Nucleus accumbens (tissue), 56 donors: ENCODE measurements at places on chromosomes 6 and 20.

- DNase-seq = no peak
Observed at GRCh38 chr6:141351721-141352120, 781.0 kb upstream of the GJE1 start.

DNA sequence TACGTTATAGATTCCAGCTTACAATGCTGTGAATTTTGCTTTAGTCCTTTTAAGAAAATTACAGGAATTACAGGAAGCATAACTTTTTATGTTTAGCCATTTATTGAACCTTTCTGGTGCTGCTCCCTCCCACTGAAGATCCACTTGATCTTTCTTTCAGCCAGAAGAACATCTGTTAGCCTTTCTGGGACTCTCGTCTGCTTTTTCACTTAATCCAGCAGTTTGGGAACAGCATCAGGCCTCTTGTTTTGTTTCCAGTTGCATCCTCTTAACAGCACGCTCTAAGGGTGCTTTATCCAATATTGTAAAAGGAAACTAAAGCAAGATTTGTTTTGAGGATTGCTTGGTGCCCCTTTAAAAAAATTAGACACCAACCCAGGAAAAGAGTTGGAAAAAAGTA lies 10.3 kb upstream of the CYP24A1 start:
- no peak for DNase-seq

DNA sequence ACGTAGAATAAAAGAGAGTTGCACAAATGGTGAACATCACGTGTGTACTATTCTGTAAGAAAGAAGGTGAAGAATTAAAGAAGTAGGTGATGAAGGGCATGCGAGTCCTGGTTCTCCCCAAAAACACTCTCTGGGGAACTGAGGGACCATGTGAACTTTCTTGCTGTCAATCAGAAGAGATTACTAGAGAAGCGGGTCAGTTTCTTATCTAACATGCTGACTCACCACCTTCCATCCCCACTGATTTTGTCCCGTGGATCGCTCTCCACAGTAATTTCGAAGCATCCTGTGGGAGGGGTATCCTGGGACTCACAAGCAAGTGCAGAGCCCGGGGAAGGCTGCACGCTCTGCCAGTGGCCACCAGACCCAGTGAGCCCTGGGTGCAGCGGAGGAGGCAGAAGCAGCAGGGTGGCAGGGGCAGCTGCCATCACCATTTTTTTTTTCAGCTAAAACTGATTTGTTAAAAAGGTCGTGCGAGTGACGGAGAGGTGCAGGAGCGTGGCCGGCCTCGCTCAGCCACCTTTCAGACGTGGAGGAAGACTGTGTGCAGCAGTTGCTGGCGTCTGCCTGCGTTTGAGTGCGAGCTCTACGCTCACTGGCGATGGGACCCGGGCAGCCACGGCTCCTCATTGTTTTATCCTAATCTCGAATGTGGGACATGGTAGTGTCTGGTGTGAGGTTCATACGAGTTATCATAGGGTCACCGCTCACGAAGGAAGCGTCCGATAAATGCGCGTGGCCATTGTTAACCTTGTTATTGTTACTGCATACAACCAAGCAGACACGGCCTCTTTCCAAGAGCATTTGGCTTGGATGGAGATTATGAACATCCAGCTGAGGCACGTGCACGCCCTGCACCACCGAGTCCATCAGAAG lies 28.0 kb upstream of the SLCO4A1 start:
- no peak for DNase-seq

DNA sequence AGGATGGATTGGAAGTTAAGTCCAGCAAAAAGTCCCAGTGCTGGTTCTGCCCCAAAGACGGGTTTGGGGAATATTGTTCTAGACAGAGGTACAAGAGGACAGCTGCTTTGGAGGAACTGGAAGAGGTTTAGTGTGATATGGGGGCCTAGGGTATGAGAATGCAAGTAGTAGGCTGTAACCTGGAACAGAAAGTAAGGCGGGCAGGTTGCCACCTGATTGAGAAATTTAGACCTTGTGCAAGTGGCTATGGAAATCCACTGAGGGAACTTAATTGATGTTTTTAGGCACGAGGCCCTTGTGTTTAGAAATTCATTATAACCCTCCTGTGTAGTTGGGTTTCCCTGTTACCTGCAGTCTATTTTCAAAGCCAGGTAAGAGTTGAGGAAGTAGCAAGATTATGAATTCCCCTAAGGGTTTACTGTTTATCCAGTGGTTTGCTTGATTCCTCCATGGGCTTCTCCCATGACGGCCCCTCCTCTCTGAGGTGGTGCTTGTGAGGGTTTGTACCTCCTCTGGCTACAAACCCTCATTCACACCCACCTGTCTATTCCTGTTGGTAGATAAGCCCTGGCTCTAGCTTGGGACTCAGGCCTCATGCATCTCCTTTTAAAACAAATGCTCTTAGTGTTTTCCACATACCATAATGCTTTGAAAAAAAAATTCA lies 42.0 kb upstream of the BCAS1 start:
- DNase-seq = no peak

DNA sequence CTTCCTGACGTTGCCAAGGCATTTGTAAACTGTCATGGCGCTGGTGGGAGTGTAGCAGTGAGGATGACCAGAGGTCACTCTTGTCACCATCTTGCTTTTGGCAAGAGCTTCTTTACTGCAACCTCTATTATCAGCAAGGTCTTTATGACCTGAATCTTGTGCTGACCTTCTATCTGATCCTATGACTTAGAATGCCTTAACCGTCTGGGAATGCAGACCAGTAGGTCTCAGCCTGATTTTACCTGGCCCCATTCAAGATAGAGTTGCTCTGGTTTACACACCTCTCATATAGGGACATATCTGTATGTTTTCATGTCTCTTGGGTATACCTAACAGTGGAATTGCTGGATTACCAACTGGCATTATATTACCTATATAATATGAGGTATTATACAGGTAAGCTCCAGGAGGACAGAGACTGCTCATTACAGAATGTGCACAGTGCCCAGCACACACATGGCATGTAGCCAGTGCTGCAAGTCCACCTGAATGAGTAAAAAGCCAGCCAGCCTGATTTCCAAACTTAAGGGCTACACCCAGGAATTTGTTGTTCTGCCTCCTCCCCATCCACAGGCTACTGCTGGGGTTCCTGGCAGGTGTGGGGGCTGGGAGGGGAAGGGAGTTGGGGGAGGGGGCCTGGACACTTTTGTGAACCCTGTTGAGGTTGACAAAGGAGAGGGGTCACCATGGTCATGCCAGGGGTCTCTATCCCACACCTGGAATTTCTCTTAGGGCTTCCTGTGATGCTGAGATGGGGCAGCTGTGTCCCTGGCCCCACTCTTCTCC lies 35.2 kb upstream of the BLCAP start:
- no peak for DNase-seq

DNA sequence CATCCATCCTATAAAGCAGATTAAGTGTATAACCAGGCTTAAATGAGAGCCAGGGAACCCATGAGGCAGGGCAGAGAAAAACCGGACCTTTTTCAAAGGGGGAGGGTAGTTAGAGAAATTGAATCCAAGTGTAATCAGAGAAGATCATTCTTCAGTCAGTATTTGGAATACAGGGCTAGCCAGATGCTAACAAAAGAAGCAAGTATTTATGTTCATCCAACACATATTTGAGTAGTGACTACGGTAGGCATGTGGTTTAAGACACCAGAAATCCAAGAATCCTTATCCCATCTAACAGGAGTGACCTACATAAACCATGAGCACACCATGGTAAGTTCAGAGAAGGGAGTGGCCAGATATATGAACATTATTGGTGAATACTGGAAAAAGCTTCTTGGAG lies 46.8 kb upstream of the FAM83C start:
- DNase-seq = no peak

- no peak for DNase-seq
Observed at GRCh38 chr20:44698351-44698750, 16.8 kb upstream of the CCN5 start.

GRCh38 chr6:82494367-82494766 lies 130.8 kb downstream of the TPBG start:
- no peak for DNase-seq

DNA sequence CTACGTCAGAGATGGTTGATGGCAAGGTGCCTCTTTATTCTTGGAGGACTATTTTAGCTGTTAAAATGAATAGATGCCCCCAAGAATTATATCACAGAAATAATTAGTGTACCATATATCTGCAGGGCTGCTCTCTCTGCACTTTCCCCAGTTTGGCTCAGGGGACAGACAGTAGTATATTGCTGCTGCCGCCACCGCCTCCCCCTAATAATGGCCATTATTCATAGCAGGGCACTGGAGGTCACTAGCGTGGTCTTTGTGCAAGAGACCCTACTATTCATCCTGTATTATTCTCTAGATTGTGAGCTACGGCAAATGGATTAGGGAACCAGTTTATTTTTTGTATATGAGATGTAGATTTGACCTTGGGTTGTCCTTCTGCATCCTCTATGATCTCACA lies 11.0 kb downstream of the HDGFL1 start:
- DNase-seq = no peak

GRCh38 chr6:86789779-86790411 lies 147.4 kb upstream of the HTR1E start:
- DNase-seq = no peak

DNA sequence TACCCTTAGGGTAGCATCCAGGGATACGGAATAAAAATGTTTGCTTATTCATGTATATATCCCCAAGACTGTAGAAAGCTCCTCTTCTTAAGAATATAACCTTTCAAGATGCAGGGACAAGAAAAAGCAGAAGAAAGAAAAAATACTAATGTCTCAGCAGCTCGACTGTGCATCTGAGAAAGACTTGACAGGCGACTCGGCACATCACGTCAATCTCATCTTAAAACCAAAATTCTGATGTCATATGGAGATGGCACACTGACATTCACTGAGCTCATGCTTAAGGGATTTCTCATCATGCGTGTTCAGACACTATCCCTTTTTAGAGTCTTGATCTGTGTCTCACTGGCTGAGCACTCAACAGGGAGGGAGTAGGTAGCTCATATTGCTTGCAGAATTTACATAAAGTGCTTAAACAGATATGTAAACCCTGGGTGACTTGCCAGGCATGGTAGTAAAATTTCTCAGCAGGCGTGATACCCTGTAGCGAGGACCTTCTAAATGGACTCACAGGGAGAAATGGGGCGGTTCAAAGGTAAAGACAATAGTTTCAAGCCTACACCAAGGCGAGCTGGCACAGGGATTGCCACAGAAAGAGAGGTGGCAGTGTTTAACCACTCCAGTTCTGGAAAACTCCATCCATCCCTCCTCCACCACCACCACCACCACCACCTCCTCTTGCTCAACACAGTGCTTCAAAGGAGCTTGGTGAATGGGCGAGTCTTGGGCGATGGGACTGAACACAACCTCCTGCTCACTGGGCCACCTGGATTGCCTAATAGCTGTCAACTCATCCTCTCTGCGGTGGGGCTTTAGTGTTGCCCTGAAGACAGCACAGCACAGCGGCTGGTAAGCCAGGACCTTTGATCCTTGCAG lies 330.5 kb downstream of the TFAP2A start:
- no peak for DNase-seq

DNA sequence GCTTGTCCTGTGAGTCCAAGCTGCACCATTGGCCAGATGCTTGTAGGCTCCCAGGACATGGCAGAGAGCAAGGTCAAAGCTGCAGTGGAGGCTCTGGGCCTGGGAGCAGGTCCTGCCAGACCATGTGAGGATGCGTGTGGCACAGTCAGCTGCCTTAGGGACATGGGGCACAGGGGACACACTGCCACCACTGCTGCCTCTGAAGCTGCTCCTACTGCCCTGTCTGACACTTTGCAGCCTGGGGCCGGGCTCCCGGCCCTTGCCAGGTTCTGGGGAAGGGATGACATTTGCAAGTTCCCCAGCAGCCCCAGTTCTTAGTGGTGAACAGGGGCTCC lies 13.2 kb upstream of the FUT9 start:
- no peak for DNase-seq

GRCh38 chr6:13702809-13703302 lies 8.8 kb downstream of the RANBP9 start:
- no peak for DNase-seq

- no peak for DNase-seq
Observed at GRCh38 chr6:35080821-35081425, 60.2 kb downstream of the TCP11 start.

- DNase-seq = no peak
Observed at GRCh38 chr20:46255440-46256104, 52.7 kb downstream of the CDH22 start.

GRCh38 chr6:89553431-89553830 lies 85.1 kb downstream of the LYRM2 start:
- DNase-seq = no peak

DNA sequence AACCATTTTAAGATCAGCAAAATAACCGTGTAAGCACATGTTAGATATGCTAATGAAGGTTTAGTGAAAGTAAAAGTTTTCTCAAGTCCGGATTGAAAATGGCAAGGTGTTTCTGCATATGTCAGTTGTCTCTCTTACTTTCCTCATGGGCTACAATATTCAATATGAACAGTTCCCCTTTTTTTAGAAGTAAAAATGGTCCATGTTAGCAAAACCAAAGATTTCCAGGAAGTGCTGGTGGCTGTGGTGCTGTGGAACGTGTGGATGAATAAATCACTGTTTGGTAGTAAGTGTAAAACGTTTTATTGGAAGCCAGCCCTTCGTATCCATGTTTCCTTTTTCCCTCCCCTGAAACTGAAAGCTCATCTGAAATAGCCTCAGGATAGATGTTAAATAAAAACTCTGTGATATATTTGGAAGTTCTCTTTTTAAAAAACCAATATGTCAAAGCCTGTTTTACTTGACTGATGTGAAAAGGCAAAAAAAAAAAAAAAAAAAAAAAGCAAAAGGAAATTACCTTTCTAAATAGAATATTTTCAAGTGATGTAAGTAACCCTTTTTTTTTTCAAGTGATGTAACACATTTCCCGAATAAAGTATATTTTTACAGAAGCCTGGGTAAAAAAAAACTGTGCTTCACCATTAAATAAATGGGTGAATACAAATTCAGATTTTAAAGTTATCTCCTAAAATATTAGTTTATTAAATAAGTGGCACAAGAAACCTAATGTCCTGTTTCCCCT lies 41.9 kb downstream of the PLEKHG1 start:
- DNase-seq = no peak

GRCh38 chr6:136677822-136678221 lies 114.5 kb downstream of the MAP3K5 start:
- DNase-seq = no peak

DNA sequence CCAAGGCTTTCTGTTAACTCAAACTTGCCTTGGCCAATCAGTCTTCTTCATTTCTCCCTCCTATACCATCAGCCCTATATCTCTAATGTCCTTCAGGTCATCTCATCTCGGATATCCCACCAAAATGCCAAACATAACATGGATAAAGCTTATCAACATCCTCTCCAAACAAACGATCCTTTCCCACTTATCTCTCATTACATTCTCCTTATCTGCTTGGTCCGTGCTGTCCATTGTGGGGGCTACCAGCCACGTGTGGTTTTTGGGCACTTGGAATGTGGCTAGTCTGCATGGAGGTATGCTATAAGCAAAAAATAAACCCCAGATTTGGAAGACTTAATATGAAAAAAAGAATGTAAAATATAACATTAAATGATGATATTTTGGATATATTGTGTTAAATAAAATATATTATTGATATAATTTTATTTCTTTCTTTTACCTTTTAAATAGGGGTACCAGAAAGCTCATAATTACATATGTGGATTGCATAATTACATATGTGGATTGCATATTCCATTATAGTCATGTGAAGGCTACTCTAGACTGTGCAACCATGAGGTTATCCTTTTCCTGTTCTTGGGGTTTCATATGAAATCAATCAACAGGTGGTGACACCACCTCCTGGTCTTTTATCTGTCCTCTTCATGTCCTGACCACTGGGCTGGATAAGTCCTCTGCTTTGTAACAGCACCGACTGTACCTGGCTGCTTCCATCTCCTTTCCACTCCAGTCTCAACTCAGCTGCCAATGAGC lies 123.0 kb downstream of the CD83 start:
- DNase-seq = no peak
